Eye (tissue), 1 donor: ENCODE measurements at places on chromosomes 6 and 20.

DNA sequence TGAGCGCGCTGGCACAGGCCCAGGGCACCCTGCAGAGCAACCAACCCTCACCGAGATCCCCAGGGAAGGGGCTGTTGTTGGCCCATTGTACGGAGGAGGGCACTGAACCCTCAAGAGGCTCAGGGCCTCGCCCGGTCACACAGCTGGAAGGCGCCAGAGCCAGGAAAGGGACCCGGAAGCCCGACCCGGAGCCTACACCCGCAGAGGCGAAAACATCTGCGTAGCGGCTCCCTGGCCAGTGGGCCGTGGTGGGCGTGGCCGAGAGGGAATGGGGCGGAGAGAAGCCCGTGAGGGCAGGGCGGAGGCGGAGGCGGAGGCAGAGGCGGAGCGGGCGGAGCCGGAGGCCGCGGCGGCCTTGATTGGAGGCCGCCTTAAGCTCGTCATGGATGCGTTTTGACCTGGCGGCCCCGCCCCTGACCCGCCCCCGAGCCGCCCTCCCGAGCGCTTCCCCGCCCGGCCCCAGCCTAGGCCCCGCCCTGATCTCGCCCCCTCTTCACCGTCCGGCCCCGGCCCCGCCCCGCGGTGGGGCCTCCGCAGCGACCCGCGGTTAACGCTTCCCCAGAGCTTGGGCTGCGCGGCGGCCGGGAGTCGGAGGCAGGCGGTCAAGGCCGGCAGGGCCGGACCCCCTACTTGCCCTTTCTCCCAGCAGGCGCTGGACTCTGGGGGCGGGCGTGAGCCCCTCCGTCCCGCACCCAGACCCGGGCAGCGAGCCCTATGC lies 2.1 kb upstream of the MRGBP start:
- peak; percentile 98 for DNase-seq

DNA sequence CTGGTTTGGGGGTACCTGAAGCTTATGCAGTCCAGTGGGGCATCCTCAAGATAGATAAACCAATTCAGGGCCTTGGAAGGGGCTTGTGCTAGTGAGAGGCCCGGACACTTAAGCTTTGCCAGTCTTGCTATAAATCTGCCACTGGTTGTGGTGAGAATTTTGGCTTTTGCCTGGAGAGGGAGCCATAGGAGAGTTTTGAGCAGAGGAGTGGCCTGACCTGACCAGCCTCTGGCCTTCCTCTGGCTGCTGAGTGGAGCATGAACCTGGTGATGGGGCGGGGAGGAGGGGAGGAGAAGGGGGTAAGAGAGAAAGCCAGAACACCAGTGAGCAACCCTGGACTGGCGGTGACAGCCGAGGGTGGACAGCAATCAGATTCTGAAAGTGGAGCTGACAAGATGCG lies 7.1 kb downstream of the TMEM74B start:
- no peak for DNase-seq

DNA sequence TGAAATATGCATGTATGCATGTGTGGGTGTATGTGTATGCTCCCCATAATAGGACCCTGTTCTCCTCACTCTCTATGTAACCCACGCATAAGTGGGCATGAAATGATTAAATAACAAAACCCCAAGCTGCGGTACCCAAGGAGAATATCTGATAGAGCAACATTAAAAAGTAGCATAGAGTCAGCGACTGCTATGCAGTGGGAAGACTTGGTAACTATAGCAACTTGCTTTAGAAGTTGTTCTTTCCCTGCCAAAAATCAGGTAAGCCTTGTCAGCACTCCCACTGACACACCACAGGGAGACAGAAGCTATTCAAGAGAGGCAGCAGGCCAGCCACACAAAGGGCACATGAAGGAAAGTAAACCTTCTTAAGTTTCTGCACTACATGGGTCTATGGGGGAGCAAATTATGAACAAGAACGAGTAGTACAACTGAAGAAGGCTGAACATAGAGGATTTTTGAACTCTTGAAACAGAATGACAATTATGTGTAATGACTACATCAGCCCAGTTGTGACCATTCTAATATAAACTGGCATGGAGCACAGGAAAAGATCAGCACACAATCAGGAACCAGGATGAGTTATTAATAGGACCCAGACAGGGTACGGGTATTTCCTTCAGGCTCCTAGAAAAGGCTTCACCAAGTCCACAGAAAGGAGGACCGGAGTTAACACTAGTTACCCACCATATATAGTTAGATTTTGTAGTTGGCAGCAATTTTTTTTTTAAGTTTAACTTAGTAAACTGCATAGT lies 89.9 kb downstream of the GPR6 start:
- DNase-seq: peak; percentile 7

DNA sequence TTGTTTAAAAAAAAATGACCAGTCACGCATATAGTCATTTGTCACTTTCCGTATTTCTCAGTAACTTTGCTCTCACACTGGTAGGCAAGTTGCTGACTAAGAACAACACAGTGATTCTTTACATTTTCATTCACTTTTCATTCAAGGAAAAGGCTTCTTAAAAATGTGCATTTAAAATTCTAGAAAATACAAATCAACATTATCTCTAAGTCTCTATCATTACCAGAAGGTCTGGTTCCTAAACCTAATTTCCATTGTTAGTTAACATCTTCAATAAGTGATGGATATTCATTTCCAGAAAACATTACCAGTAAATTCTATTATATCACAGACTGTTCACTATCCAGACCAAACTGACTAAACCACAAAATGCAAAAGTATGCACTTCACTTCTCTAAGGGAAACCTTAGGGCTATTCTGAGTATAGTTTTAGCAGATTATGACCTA lies 115.3 kb downstream of the AHI1 start:
- no peak for DNase-seq

- DNase-seq: peak; percentile 85
Observed at GRCh38 chr6:107314531-107314939, 144.8 kb downstream of the PDSS2 start.

GRCh38 chr20:25549843-25550477 lies 35.4 kb downstream of the NINL start:
- DNase-seq: peak; percentile 32

GRCh38 chr6:142827369-142827768 lies 117.6 kb downstream of the HIVEP2 start:
- DNase-seq: no peak

GRCh38 chr6:26159357-26160273 lies 72.4 kb downstream of the HFE start:
- DNase-seq: peak; percentile 92

GRCh38 chr6:3287308-3287707 lies 28.6 kb downstream of the PSMG4 start:
- DNase-seq: no peak

- no peak for DNase-seq
Observed at GRCh38 chr6:17883665-17884497, 103.6 kb downstream of the KIF13A start.

GRCh38 chr6:19332806-19333460 lies 504.2 kb upstream of the ID4 start:
- DNase-seq: no peak

DNA sequence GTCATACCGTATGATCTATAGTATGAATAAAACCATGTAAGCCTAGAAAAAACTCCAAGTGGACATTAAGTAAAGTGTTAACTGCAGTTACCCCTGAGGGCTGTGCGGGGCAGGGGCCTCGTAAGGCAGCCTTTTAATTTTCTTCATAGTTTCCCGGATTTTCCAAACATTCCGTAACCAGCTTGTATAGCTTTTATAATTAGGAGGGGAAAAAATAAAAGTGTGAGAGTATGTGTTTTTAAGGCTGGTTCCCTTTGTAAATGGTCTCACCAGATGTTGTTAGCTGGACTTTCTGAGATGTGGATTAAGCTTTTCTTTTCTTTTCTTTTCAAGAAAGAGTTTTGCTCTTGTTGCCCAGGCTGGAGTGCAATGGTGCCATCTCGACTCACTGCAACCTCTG lies 7.0 kb downstream of the KIAA1755 start:
- DNase-seq: peak; percentile 14

- no peak for DNase-seq
Observed at GRCh38 chr20:54260116-54260515, 52.2 kb downstream of the PFDN4 start.

- DNase-seq: no peak
Observed at GRCh38 chr6:164095056-164095455, 680.5 kb downstream of the QKI start.

GRCh38 chr20:62990306-62990825 lies 16.4 kb downstream of the BHLHE23 start:
- DNase-seq: no peak

DNA sequence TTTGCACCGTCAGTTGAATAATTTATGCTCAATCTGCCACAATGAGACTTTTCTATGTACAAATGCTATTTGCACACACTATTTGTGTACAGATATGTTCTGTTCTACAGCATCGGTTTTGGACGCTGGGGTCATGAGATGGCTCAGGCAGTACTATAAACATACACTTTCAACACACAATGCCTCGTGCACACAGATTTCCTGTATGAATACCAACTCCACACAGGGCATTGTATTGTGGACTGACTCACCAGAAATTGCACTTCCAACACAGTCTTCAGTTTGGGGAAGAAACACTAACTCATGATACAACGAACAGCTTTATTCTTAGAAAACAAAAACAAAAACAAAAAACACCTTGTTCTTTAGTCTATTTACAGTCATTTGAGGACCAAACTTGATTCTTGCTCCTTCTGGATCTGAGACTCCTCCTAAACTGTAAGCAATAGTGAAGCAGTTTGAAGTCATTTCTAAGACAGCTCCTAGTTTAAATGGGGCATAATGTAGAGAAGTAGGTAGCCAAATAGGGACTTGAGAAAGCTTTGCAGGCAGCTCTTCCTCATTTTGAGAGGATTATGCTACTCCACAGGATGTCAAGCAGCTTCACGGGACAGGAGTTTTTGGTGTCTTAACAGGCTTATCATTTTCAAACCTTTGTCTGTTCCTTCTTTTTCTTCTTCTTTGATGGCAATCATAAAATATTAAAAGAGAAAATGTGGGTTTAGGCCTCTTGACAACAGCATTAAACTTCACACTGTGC lies 33.7 kb downstream of the GJA10 start:
- DNase-seq: no peak

- peak; percentile 91 for DNase-seq
Observed at GRCh38 chr6:96015518-96016333, at the start of gene FUT9. Gene FUT9 (plus strand): TSS chr6:96015974. CDS start chr6:96203156, 187,182 bp downstream.

DNA sequence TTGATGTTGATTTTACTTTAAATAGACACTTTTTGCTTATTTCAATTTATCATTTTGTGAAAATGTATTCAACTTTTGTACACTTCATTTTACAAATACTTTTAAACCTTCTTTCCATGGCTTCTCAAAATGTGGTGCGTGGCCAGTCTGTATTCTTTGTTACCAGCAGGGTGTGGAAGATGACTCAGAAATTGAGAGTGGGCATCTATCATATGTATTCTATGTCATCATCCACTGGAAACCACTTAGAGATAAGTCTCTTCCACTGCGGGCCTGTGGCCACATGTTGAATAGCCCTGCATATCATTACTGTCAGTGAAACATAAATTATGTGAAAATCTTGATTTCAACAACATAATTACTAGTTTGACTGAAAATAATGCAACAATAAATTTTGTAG lies 52.6 kb upstream of the MC3R start:
- no peak for DNase-seq

DNA sequence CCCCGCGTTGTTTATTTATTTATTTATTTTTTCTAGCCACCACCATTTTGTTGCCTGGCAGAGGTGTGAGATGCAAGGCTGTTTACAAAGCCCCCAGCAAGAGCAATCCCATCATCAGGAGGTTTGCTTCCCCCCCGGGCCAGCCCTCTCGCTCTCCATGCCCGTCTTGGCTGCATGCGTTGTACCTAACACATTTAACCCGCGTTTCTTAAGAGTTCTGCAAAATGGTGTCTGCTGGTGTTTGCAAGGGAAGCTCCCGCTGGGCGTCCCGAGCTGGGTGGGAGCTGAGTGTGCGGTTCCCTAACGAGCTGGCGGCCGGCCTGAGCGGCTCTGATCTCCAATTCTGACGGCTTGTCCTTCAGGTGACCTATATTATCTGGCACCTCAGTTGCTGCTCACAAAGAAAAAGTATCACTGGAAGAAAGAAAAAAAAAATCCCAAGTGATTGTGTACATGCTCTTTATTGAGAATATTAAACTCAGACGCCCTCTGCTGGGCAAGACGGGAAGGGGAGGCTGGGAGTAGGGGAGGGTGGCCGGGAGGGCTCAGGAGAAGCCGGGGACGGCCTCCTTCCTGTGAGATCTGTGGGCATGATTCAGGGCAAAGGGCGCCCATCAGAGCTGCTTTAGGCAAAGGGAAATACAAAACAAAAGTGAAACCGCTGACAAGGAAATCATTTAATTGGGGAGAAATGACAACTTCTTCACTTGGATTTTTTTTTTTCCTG lies 154.8 kb downstream of the BCAS1 start:
- peak; percentile 97 for DNase-seq

DNA sequence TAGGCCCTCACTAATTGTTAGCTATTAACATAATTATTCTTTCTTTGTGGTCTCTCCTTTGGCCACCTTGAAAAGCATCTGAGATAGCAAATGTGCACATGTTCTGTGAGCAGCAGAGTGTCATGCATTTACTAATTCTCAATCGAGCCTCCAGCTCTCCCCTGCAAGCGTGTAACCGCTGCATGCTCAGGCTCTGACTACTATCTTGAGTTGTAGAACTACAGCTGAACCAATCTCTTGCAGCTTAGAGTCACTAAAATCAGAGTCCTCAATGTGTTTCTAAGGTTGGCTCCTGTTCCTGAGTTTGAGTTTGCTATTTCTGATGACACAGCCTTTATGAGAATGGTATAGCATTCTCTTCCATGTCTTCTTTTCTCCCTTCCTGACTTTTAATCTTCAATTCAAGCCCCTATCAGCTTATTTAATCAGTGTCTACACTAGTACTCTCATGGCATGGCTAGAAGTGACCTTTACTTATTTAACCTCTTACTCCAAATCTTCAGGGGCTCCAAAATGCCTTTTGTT lies 65.5 kb downstream of the PPP1R3G start:
- DNase-seq: no peak

- no peak for DNase-seq
Observed at GRCh38 chr20:10927936-10928840, 254.4 kb upstream of the JAG1 start.

DNA sequence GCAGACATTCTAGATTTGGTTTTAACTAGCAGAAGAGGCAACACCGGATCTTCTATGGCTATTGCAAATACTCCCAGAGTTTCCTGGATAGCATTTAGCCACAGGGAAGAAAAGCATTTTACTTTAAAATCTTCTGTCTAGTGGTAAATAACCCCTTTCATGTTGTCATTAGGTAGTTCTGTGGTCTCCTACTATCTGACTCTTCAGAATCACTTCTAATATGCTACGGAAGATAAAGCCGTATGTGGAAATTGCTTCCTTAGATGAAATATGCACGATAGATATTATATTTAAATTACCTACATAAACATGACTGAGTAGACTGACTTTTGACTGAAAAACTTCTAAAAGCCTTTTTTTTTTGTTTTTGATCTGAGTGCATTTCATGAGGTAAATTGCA lies 759 bp downstream of the CRISP3 start:
- DNase-seq: no peak

- DNase-seq: no peak
Observed at GRCh38 chr20:59071216-59071615, 28.6 kb upstream of the PRELID3B start.

- DNase-seq: peak; percentile 19
Observed at GRCh38 chr6:7786214-7786661, 60.3 kb downstream of the BMP6 start.
